ENCODE measurements at places on chromosomes 3 and 15. TPM values are rescaled to one million over a fixed set of nuclear protein-coding genes. Genes with fewer than 3 reads are reported as not detected.

- no peak for DNase-seq
These were observed 42.7 kb upstream of the SKOR1 start for GRCh38 chr15:67782691-67782991.

DNA sequence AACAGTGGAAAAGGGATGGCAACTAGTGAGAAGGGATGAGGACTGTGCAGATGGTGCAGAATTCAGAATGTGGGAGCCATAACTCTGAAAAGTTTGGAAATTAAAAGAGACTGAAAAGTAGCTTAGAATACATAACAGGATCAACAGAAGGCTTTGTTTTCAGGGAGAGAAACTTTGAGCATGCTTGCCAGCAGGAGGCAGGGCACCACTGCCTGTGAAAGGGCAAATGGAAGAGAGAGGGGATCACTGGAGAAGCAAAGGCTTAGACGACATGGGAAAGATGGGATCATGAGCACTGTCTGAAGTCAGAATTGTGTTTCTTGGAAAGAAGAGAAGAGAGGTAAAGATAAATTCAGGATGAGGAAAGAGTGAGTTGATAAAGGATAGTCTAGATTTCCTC lies 99.6 kb downstream of the ABI3BP start:
- no peak for DNase-seq

DNA sequence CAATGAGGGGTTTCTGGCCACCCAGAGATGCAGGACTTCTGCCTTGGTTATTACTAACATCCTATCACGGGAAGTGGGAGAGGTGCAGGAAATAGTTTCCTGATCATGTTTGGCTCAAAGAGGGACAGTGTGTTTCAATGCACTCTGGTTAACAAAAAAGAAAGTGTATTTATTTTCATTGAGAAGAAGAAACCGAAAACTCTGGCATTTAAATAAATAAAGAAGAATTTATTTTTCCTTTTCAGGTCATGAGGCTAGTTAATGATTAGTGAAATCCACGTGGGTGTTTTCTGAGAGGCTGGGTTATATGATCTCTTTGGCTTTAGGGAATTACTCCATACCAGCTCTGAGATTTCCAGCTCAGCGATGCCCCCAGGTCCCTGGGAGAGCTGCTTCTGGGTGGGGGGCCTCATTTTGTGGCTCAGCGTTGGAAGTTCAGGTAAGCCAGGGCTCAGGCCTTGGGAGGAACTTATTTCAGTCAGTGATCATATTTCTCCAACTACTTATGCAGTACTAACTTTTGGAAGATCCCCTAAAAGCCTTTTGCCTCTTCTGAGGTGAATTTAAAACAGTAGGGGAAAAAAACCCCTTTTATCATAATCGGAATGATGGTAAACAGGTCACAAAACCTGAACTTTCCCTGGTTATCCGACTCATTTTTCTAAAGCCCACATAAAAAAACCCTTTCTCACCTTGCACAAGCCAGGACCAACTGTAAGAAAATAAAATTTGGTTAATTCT lies at the start of gene PLA1A:
Gene PLA1A (plus strand): TSS at position 338 of the 741 bp plus-strand sequence. CDS start 29 bp downstream, at position 367.
- DNase-seq = no peak

DNA sequence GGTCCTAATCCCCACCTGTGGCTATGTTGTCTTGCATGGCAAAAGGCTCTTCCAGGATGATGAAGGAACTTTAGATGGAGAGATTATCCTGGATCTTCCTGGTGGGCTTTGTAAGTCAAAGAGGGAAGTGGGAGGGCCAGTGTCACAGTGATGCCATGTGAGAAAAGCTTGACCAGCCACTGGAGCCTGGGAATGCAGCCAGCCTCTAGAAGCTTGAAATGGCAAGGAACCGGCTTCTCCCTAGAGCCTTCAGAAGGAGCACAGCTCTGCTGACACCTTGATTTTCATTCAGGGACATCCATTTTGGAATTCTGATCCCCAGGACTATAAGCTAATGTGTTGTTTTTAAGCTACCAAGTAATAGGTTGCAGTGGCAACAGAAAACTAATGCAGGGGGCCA lies 58.3 kb downstream of the CLEC3B start:
- no peak for DNase-seq

DNA sequence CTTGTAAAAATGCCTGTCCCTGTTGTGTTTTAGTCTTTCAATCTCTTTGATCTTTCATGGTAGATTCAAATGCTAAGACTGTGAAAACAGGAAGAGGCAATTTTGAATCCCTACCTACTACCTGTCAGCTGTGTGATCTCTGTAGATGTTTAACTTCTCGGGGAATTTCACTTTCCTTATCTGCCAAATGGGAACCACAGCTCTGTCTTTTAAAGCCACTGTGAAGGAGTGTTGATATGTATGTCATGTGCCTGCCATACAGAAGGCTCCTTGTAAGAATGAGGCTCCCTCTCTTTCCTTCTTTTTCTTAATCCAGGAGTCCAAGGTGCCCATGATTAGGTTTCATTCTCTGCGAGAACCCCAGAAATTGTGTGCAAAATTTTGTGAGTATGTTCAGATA lies 139.6 kb upstream of the ADAMTS9 start:
- DNase-seq = no peak

GRCh38 chr3:139797724-139798343 lies 120.1 kb upstream of the NMNAT3 start:
- DNase-seq = peak; percentile 13

GRCh38 chr3:42501681-42502428 lies 588 bp upstream of the VIPR1 start:
- DNase-seq = no peak

GRCh38 chr3:57026944-57027343 lies 33.5 kb upstream of the SPATA12 start:
- no peak for DNase-seq

Gene CCDC39
- 0.42 TPM for total RNA-seq

Gene MFSD1
- 69.6 TPM for total RNA-seq

Gene POTEB2
- total RNA-seq = not detected

Gene ROBO2
- total RNA-seq = 0.44 TPM

Gene LINGO1
- 0.98 TPM for total RNA-seq
